ENCODE measurements at places on chromosomes 7 and 10.
A peak's percentile ranks its signal among the peaks of the same experiment; 100 is the strongest.

DNA sequence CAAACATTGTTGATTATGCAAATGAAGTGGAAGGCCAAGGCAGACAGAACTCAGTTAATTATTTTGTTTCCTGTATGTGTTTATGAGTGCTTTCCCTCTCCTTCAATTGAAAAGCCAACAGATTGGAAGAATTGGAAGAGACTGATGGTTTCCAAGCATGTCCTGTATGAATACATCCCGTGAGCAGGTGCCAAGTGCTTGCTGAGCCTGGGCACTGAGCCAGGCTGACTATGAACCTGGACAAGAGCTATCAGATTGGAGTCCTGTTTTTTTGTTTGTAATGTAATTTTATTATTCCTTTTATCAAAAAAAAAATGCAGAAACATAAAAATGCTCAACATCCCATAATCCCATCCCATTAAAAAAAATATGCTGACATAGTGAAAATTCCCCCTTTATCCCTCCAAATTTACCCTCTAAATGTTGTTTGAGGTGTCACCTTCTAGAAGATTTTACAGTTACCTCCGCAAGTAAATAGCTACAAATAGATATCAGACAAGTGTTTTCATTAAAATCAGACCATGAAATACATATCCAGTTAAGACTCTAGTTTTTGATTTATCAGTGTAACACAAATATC, 449.5 kb downstream of the GRID1 start:
- DNase-seq, result peak; percentile 9

DNA sequence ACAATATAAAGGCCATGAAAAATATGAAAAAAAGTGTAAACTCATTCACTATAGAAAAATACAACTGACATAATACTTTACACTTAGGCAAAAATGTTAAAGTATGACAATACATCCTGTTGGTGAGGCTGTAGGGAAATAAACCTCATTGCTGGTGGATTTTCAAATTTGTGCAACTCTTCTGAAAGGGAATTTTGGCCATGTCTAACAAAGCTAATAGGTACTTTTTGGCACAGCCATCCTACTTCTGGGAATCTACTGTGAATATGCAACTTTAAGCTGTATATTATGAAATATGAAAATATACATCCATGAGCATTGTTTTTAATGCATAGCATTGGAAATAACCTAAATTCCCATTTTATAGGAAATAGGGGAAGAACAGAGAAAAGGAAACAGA, 13.4 kb upstream of the COA1 start:
- no peak for DNase-seq

DNA sequence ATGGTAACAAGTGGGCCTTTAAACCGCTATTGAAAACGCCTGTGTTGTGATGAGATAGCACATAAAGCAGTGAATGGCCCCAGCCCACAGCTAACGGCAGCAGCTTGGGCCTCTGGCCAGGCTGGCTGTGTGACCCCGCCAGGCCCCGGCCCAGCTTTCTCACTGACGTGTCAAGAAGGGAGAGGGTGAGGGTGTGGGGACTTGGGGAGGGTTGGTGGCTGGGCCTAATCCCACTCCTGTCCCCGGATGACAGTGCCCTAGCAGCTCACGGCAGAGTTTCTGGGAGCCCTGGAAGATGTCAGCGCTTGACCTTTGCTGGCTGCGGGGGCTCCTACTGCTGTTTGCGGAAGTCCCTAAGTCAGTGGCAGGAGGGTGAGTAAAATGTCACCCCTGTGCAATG, 88.9 kb upstream of the SHH start:
- DNase-seq, result no peak

GRCh38 chr7:29080803-29081202, 65.5 kb downstream of the CPVL start:
- DNase-seq, result no peak

GRCh38 chr7:101891936-101892640, 74.7 kb downstream of the CUX1 start:
- DNase-seq, result no peak

DNA sequence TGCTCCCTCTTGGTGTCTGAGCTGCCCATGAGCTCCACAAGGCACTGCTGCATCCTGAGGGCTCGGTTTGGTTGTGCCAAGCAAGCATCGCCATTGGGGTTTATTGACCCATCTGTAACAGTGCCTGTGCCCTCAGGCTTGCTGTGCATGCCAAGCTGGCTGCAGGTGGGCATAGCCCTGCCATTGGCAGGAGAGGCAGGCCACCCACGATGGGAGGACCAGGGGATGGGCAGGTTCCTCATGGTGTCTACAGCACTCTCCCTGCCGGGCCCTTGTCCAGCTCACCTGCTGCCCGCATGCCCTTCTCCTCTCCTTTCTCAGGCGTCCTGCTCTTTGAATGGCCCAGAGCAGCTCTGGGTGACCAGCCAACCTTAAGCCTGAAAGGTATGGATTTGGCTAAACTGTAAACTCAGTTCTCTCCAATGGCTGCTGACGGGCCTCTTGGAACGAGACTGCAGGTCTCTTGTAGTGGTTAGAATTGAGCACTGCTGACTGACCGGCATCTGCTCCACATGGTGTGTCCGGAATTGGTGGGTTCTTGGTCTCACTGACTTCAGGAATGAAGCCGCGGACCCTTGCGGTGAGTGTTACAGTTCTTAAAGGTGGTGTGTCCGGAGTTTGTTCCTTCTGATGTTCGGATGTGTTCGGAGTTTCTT, 17.6 kb downstream of the AKR1E2 start:
- DNase-seq, result no peak

DNA sequence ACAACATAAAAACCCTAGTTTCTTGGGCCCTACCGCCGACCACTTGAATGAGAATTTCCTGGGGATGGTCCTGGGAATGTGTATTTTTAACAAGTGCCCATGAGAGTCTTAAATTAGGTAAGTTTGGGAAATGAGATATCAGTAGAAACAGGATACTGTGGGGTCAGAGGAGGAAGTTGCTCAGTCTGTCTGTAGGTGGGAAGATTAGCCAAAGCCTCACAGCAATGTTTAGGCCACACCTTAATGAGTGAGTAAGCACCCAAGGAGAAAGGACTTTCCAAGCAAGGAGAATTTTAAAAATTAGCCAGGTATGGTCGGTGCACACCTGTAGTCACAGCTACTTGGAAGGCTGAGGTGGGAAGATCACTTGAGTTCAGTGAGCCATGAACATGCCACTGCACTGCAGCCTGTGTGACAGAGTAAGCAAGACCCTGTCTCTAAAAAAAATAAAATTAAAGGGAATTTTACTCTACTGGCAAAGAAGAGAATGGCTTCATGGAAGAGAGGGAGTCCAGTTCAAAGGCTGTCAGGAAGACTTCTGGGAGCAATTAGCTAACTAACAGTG, 31.9 kb downstream of the PAPSS2 start:
- DNase-seq, result no peak

- DNase-seq, result no peak
Measured at GRCh38 chr10:73577788-73578187, 13.4 kb downstream of the USP54 start.

DNA sequence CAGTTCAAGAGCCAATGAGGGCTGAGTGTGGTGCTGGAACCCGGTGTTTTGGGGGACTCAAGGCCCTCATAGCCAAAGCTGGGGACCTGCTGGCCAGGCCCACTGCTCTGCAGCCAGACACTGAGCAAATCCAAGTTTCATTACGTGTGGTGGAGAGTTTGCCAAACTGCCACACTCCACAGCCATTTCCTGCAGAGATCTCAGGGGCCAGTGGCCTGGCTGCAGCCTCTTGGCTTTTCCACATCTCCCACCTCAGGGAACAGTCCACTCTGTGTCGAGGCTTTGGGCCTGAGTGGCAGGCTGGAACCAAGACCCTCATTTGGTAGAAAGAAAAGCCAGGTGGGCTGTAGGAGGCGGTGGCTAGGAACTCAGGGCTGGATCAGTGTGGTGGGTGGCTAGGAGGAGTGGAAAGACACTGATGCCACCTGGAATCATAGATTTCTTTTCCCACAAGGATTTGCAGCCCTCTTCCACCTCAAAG, 3.2 kb downstream of the HOXA11 start:
- DNase-seq, result no peak

- DNase-seq, result no peak
Measured at GRCh38 chr10:91190876-91191583, 29.4 kb upstream of the PCGF5 start.

- no peak for DNase-seq
Measured at GRCh38 chr10:122500726-122501125, 39.4 kb downstream of the HTRA1 start.

DNA sequence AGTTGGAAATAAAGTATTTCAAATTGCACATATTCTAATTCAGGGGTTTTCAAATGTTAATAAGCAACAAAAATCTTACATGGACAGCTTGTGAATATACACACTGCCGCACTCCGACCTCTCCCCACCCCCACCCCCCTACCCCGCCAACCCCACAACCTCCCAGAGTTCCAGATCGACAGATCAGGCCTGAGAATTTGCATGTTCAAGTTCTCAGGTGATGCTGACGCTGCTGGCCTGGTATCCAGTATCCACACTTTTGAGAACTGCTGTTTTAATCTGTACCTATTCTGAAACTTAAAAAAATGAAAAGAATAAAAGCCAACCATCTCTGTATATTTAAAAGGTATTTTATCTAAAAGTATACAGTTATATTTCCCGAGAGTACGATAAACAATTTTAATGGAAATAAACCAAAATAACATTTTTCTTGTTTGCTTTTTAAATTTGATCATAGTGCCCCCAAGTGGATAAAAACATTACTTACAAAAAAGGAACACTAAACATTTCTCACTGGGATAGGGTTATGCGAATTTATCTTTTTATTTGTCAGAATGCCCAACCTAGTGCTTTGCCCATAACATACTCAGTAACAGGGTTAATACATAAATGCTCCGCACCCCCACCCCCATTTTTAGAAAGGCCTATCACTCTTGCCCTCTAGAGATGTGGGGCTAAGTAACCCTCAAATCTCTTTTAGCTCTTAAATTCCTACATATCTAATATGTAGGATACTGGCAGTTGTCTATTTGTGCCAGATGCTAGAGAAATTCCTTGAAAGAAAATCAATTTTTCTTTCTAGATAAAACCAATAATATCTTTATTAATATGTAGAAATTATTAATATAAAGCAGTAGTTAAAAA, 166.3 kb downstream of the RNF133 start:
- DNase-seq, result no peak

- no peak for DNase-seq
Measured at GRCh38 chr10:89946106-89946505, 244.7 kb downstream of the KIF20B start.

- DNase-seq, result no peak
Measured at GRCh38 chr7:20359341-20359963, 28.8 kb downstream of the ITGB8 start.

DNA sequence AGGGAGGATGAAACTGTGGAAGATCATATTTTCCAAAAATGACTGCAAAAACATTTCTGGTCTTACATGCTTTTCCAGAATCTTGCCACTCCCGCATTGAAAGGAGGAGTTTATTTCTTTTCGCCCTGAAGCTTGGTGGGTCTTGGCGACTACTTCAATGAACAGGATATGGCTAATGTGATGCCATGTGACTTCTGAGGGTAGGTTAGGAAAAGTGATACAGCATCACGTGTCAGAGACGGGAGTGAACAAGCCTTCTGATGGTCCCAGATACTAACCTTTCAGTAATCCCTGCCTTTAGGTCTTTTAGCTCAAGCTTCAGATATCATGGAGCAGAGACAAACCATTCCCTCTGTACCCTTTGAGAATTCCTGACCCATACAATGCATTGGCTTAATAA, 192.2 kb upstream of the HPS1 start:
- DNase-seq, result no peak

GRCh38 chr10:77644557-77645243, 7.1 kb upstream of the KCNMA1 start:
- DNase-seq, result no peak

DNA sequence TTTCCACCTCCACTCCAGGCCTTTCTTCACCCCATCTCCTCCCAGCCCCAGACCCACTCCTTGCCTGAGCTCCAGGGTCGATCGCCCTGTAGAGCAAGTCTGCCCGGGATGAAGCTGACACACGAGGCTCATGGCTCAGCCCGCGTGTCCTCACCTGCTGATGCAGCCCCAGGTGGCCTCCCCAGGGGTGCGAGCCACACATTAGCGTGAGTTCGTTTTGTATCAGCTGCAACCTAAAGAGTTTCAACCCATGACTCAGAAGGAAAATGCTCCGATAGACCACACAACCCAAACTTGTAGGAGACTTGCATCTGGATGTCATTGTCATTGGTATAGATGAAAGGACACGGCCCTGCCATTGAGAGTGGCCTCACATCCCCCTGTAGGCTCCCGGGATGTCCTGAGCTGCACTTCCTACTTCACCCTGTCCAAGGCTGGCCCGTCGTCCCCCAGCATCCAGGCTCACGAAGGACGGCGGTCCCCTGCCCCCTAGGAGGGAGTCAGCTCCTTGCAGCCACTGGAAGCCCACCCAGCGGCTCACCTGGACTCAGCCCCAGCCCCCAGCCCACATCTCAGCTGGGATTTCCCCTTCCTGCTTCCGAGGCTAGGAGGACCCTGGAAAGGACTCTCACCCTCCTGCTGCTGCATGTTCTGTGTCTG, 97.7 kb downstream of the HTR5A start:
- no peak for DNase-seq

DNA sequence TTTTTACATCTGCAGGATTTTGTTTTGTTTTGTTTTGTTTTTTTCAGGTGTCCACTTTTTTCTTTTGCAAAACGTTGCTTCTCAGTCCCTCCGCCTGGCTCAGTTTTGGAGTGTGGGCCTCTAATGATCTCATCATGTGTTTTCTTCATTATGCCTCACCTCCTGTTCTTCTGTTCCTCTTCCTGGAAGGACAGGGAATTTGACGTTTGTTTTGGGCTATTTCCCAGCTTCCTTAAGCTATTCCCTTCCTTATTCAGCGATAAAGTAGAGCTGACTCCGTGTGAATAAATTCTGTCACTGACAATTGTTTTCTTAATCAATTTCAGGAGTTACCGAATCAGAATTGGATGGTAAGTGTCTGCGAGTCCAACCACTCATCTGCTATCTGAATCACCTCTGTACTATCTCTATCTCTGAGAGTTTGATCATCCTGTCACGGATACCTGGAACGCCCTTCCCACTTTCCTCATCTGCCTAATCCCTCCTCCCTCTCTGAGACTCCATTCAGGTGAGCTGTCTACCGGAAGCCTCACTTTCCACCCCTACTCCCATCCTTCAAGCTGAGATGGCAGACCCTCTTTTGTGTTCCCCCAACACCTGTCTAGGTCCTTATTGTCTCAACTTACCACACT, 218.4 kb downstream of the GATA3 start:
- no peak for DNase-seq

DNA sequence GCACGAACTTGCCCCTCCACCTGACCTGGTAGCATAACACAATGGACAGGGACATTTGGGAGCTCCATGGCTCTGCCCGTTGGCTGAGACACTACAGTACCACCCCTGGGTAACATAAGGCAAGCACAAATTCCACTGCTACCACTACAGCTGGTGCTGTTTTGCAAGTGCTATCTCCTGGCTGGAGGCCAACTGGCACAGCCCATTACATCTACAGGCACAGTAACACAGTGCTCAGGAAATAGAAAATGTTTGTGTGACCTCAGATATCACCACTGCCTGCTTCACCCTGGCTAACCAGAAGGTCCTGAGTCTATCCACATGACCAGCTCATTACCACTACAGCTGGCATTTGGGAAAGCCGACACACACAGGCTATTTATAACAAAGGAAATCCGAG, 631.1 kb upstream of the MBL2 start:
- DNase-seq, result no peak

- DNase-seq, result no peak
Measured at GRCh38 chr7:79084423-79084822, 369.0 kb downstream of the MAGI2 start.
